ENCODE measurements at places on chromosomes 3 and 15.

- DNase-seq, result no peak
Measured at GRCh38 chr3:114697401-114697800, 403.6 kb downstream of the TIGIT start.

DNA sequence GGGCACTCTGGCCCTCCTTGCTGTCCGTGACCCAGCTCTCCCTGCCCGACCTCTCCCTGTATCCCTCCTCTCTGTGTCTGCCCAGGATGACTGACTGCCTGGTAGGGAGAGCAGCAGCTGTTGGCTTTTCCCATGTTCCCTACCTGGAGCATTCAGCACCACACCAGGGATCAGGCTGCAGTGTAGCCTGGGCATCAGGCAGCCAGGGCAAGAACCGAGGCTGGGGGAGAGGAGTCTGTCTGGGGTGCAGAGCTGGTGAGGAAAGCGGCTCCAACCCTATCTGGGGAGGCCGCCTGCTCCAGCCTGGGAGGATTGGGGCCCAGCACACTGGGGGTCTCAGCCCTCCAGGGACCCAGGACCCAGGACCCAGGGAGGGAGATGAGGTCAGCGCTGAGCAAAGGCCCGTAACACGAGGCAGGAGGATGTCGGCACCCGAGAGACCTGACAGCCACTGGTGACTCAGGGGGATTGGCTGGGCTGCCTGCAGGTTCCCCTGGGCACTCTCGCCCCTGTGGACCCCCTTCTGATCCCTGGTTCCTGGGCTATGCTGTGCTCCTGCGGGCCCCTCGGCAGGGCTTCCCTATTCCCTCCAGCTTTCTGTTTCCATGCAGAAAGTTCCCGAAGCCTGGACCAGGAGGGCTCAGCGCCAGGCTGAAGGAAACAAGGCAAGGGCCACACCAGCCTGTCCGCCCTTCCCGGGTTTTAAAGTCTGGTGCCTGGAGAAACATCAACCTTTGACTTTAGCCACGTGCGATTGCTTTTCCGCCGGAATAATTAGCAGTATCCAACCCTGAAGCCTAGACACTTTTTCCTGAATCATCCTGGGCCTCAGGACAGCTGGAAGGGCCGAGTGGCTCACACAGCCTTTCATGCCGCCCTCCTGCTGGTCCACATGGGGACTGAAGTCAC lies 128.2 kb upstream of the MEF2A start:
- DNase-seq, result no peak

GRCh38 chr15:57436961-57437360 lies 60.7 kb downstream of the CGNL1 start:
- DNase-seq, result no peak

DNA sequence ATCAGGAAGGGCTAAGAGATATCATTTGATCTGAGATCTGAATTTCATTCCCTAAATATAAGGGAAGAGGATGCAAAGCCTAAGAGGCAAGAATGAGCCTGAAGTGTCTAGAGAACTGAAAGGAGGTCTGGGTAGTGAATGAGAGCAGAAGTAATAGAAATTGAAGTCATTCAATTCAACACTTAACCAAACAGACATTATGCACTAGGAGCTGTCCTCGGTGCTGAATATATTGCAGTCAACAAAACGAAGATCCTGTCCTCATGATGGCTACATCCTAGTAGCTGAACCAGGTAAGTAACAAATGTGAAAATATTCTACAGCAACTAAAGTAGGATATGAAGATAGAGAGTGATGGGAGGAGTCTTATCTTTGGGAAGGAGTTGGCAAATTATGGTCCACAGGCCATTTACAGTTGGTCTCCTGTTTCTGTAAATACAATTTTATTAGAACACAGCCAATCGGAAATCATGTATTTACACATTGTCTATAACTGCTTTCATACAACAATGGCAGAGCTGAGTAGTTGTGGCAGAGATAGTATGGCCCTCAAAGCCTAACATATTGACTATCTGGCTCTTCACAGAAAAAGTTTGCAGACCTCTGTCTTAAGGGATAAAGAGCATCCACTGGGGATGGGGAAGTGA lies 192.9 kb upstream of the CADPS start:
- DNase-seq, result peak; percentile 17

GRCh38 chr3:134864636-134865035 lies 69.6 kb downstream of the EPHB1 start:
- DNase-seq, result no peak

Data from GM04504 (cell line).